Endothelial cell (in vitro differentiated cells): ENCODE measurements at places on chromosomes 6 and 20. TPM values are rescaled to one million over a fixed set of nuclear protein-coding genes. Genes with fewer than 3 reads are reported as not detected.

UFL1 gene
- total RNA-seq = 14.4 TPM

SOX18 gene
- 149 TPM for total RNA-seq

DEF6 gene
- 24.0 TPM for total RNA-seq

SLC22A3 gene
- 0.18 TPM for total RNA-seq

TAGAP gene
- 0.41 TPM for total RNA-seq

VSTM2L gene
- total RNA-seq = 1.6 TPM

AAR2 gene
- total RNA-seq = 20.3 TPM

CST7 gene
- not detected for total RNA-seq

LST1 gene
- total RNA-seq = 1.7 TPM

CCHCR1 gene
- total RNA-seq = 21.7 TPM

SCUBE3 gene
- total RNA-seq = 1.2 TPM

PXDC1 gene
- total RNA-seq = 41.0 TPM

PACRG gene
- 1.1 TPM for total RNA-seq

RRP36 gene
- total RNA-seq = 82.1 TPM

CRISP2 gene
- total RNA-seq = not detected

C6orf58 gene
- 0.82 TPM for total RNA-seq

ASIP gene
- total RNA-seq = not detected

ULBP1 gene
- 24.8 TPM for total RNA-seq

CTCFL gene
- 0.21 TPM for total RNA-seq

NKAPL gene
- total RNA-seq = 0.44 TPM

NFYA gene
- 39.7 TPM for total RNA-seq

HSPA12B gene
- total RNA-seq = 12.7 TPM

GMPR gene
- total RNA-seq = 1.8 TPM

TREML1 gene
- total RNA-seq = 2.3 TPM

METTL24 gene
- total RNA-seq = 6.5 TPM

ZSCAN23 gene
- total RNA-seq = 6.8 TPM

OPRM1 gene
- not detected for total RNA-seq

HCRTR2 gene
- total RNA-seq = not detected

NTSR1 gene
- not detected for total RNA-seq

RNF39 gene
- total RNA-seq = not detected

RBM24 gene
- 19.6 TPM for total RNA-seq

GSTA2 gene
- total RNA-seq = not detected

NMBR gene
- not detected for total RNA-seq

COL12A1 gene
- total RNA-seq = 6.3 TPM

PNPLA1 gene
- total RNA-seq = not detected

B3GALT4 gene
- total RNA-seq = 3.8 TPM

AMD1 gene
- total RNA-seq = 50.5 TPM

CYP39A1 gene
- total RNA-seq = 2.5 TPM

WFDC2 gene
- 4.6 TPM for total RNA-seq

REM1 gene
- total RNA-seq = not detected

CRYBG1 gene
- total RNA-seq = 0.08 TPM

SRSF3 gene
- total RNA-seq = 289 TPM

GJA10 gene
- not detected for total RNA-seq

COL9A3 gene
- total RNA-seq = 1.8 TPM

C20orf202 gene
- total RNA-seq = 0.92 TPM

DPPA5 gene
- not detected for total RNA-seq

PSMB1 gene
- total RNA-seq = 165 TPM

DUSP15 gene
- total RNA-seq = 2.1 TPM

BCAS1 gene
- 0.05 TPM for total RNA-seq

CGAS gene
- 1.8 TPM for total RNA-seq

TUBB1 gene
- total RNA-seq = not detected

TRAPPC3L gene
- total RNA-seq = not detected

CAGE1 gene
- total RNA-seq = not detected

LY6G6F gene
- total RNA-seq = not detected

RAET1L gene
- not detected for total RNA-seq

SLC17A5 gene
- 17.5 TPM for total RNA-seq

BPIFB1 gene
- not detected for total RNA-seq
